Kasumi-1 (cell line): ENCODE measurements at places on chromosomes 2 and 18.

DNA sequence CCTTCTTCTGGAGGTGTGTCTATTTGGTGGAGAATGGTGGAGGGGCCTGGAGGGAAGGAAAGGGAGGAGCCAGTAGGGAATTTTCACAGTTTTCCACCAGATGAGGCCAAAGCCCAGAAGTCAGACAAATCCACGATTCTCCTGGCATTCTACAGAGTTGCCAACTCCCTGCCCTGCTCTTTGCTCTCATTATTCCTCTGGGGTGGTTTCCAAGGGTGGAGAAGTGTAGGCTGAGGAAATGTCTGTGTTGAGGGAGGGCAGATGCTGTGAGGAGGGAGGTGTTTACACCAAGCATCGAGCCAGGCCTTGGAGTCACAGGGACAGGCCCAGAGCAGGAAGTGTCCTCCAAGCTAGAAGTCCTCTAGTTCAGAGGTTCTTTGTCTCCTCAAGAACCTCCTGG, 124.1 kb upstream of the LGALSL start:
- no peak for DNase-seq

DNA sequence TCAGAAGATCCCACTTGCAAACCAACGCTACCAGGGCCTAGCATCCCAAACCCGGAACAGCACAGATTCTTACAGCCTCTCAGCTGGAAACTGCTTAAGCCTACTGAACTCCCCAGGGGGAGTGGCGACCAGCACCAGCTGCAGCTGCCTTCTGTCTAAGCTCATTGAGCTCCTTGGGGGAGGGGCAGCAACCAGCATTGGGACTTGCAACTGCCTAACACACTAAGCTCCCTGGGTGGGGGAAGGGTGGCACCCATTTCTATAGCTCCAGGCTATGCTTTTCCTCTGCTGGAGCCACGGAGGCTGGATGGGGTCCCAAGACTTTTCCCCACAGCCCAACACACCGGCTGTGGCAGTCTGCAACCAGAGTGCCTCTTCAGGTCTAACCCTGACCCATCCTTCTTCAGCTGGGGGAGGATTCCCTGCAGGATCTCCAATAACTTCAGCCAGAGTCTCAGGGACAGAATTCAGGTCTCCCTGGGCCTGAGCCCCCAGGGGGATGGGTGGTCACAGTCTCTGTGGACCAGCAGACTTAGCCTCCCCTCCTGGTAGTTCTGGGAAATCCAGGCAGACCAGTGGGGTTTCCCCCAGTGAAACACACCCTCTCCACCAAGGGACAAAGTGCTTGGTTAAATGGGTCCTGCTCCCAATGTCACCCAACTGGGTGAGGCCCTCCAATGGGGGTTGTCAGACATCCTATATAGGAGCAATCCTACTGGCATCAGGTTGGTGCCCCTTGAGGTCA, 45.9 kb upstream of the ITGA4 start:
- DNase-seq: peak; percentile 80

- DNase-seq: no peak
These were observed 352.8 kb downstream of the NCKAP5 start for GRCh38 chr2:133215477-133215876.

DNA sequence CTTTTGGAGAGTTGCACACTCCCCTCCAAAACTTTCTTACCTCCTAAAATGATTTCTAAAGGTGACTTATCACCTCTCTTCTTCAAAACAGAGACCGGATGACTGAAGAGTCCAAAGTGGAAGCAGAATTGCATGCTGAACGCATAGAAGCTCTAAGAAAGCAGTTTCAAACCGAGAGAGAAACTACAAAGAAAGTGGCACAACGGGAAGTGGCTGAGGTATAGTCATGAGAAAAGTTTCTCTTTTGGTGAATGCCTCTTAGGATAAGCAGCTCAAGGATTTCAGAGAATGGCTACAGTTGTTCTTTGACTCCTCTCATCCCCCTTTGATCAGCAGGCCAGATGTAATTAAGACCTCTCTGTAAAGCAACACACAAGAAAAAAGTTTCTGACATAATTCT, 73.6 kb downstream of the GTF3C3 start:
- no peak for DNase-seq

- no peak for DNase-seq
These were observed 213.0 kb upstream of the RAB6C start for GRCh38 chr2:129766374-129766993.

GRCh38 chr2:134206573-134206972, 47.3 kb upstream of the MGAT5 start:
- DNase-seq: no peak

- DNase-seq: no peak
These were observed 142.7 kb downstream of the ACKR3 start for GRCh38 chr2:236712304-236712703.

GRCh38 chr2:43389581-43390466, 163.4 kb upstream of the ZFP36L2 start:
- DNase-seq: no peak

DNA sequence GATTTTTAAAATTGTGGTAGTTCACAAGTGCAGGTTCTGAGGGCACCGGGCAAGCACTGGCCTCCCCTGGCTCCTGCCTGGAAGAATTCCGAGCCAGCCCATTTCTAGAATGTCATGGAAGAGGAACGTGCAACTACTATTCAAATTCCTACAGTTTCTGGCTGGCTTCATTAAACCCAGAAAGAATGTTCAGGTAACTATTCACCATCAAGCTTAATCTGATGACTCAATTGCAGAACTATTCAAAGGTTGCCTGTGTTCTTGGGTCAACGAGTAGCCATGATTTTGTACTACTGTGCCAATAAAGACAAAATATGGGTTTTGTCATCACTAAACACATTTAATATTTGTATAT, 14.3 kb upstream of the MFF start:
- no peak for DNase-seq

GRCh38 chr2:70746094-70746974, 21.7 kb downstream of the ADD2 start:
- no peak for DNase-seq

GRCh38 chr2:148517822-148518221, 126.7 kb upstream of the EPC2 start:
- peak; percentile 18 for DNase-seq

- no peak for DNase-seq
These were observed 929.2 kb downstream of the SLC4A3 start for GRCh38 chr2:220556658-220557057.

DNA sequence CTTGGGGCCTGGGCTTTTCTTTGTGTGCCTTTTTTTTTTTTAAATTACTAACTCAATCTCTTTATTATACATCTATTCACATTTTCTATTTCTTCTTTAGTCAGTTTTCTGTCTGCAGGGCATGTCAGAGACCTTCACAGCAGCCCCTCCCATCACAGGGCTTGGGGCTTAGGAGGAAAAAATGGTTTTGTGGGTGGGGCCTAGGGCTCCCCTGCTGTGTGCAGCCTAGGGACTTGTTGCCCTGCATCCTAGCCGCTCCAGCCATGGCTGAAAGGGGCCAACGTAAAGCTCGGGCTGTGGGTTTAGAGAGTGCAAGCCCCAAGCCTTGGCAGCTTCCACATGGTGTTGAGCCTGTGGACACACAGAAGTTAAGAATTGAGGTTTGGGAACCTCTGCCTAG, 13.8 kb downstream of the ZSCAN30 start:
- no peak for DNase-seq

- no peak for DNase-seq
These were observed 98.1 kb downstream of the SMAD2 start for GRCh38 chr18:47832348-47832747.

DNA sequence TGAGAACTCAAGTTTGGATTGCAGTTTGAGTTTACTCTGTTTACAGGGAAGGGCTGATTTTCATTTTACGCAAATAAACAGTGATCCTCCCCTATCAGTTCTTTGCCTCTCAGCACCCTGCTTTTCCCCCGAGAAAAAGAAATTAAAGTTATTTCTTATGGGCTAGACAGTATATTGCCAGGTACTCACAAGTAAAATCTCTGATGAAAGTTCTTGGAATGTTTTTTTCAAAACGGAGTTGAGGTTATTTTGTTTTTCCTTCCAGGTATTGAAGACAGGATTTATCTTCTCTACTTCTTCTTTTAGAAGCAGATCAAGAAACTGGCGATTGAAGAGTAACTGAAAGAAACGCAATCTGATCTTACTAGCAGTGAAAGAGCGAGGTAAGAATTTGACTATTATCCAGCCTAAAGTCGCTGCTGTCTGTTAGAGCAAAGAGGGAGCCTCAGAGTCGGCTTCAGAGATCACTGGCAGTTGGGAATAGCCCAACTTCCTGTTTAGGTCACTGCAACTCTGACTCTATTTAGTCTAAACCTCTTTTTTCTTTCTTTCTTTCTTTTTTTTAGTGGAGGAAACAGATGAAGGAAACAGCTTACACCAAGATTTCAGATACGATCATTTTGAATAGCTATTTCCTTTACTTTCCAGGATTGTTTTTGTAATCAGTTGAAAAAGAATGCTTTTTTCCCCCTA, at the start of gene TFPI:
Gene TFPI (minus strand): TSS at position 425 of the 693 bp plus-strand sequence. CDS start 50,667 bp downstream, outside the sequence.
- DNase-seq: peak; percentile 82

DNA sequence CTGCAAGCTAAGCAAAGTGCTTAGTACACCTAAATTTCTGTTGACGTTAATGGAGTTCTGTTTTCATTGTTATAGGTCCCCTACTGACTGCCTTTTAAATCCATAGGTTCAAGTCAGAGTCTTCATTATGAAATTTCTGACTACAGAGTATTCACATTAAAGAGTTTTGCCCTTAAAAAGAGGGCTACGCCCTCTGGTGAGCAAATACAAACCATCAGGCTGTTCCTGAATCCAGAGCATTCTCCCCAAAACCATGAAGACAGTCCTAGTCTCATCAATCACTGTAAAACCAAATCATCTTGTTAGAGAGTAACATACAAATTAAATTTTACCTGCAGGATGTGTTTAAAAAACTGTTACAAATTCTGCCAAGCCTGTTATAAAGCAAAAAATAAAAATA, 1091.7 kb downstream of the TDRD15 start:
- DNase-seq: no peak

- peak; percentile 57 for DNase-seq
These were observed 209.6 kb upstream of the PIK3C3 start for GRCh38 chr18:41745166-41746049.

DNA sequence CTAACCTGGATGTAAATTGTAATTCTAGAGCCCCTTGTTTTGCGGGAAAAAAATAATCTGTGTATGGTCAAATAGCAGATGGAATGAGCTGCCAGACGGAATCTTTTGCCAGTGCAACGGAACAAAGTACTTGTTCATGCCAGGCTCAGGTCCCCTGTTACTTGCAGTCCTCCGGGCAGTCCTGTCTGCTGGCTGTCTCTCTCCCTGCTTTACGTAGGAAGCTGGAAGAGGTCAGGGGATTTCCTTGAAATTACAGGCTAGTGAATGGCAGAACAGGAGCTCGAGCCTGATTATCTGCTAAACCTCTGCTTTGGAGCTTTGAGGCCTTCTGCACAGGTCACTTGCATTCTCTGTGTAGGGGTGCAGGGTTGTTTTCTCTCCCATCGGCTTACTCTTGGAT, 54.8 kb downstream of the LRRFIP1 start:
- DNase-seq: no peak

DNA sequence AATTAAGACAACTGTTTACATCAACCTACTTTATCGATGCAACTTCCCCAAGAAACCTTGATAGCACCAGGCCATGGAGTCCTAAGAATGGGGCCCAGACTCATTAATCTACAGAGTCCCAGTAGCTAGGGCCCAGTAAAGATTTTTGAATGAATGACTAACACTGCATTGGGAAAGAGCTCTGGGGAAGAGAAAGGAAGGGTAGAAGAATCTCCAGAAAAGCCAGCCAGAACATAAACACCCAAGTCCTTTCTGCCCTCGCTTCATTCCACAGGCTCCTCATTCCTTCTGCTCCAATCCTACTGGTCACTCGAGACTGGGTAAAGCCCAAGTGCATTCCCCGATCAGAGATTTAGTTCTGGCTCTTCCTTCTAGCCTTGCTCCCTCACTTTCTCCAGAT, 44.3 kb downstream of the CYRIA start:
- no peak for DNase-seq

DNA sequence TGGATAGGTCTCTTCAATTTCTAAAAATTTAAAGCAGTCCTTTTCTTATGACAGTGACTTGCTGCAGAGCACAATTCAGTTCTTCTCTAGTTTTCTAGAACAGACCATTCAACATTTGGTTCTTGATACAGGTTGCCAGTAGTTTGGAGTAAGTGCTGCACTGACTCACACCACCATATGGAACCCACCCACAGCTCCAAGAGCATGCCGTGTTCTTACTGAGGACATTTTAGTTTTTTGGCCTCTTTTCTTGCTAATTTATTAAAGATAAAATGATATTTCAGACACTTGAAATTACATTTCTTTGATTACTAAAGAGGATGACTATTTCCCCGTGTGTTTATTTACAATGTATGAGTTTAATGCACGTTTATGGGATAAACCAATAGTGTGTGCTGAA, 120.0 kb downstream of the COL4A4 start:
- no peak for DNase-seq

DNA sequence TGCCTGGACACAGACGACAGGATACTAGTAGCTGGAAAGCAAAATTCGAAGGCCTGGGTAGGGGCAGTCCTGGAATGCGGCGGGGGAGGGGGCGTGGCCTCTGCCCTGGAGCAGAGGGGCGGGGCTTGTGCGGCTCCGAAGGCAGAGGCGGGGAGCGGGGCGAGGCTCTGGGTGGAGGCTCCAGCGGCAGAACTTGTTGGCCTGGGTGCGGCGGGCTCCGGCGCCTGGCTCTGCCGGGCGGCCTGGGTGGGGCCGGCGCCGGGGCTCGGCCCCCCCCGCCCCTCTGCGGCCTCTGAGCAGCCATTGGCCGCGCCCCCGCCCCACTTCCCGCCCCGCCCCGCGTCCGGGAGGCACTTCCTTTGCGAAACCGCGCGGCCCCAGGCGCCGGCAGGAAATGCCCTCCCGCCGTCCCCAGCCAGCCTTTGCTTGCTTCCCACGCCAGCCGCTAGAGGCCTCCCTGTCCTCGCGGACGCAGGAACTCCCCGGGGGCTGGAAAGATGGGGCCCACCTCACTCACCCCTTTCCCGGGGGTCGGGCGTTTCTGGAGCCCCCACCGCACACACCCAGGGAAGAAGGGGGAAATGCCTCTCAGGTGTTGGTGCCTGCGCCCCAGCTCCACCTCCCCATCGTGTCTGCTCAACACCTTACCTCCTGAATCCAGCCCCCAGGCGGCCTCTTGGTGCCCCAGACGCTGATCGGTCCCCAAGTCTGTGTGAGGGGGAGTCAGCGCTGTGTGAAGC, 6.7 kb downstream of the CTDSP1 start:
- DNase-seq: peak; percentile 91
